ENCODE measurements at places on chromosomes 16 and 17.

DNA sequence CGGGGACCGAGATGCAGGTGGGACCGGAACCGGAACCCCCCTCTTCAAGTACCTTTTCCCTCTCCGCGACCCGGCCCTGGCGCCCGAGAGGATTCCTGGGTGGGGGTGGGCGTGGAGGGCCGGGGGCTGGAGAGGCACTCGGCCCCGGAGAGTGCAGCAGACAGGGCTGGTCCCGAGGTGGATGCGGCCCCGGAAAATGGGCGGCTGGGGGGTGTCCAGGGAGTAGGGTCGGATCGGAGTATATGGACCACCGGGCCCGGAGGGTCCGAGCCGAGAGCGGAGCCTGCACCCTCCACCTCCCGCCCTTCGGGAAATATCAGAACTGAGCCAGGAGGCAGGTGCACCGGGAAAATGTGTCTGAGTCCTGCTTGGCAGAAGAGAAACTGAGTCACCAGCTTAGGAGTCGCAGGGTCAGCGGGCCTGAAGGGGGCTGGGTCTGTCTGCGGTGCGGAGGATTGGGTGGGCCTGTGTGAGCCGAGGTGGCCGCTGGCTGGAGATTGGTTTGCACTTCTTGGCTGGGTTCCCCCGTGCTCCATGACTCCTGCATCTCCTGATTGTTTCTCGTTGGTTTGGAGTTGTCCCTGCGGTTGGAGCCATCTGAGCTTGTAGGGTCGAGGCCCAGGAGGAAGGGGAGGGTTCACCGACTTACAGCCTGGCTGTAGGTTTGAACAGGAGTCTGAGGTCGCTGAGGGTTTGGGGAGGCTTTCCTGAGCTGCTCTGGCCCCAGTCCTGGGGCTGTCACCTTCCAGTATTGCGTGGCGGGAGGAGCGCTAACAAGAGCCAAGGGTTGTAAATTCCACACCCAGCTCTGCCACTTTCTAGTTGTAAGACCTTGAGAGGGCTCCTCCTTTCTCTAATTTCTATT lies 518 bp downstream of the SH2B1 start:
- DNase-seq = peak; percentile 34

- DNase-seq = no peak
Measured at GRCh38 chr16:56505181-56505580, 14.6 kb downstream of the BBS2 start.

- peak; percentile 79 for DNase-seq
Measured at GRCh38 chr17:44568945-44569858, 11.9 kb downstream of the FZD2 start.

DNA sequence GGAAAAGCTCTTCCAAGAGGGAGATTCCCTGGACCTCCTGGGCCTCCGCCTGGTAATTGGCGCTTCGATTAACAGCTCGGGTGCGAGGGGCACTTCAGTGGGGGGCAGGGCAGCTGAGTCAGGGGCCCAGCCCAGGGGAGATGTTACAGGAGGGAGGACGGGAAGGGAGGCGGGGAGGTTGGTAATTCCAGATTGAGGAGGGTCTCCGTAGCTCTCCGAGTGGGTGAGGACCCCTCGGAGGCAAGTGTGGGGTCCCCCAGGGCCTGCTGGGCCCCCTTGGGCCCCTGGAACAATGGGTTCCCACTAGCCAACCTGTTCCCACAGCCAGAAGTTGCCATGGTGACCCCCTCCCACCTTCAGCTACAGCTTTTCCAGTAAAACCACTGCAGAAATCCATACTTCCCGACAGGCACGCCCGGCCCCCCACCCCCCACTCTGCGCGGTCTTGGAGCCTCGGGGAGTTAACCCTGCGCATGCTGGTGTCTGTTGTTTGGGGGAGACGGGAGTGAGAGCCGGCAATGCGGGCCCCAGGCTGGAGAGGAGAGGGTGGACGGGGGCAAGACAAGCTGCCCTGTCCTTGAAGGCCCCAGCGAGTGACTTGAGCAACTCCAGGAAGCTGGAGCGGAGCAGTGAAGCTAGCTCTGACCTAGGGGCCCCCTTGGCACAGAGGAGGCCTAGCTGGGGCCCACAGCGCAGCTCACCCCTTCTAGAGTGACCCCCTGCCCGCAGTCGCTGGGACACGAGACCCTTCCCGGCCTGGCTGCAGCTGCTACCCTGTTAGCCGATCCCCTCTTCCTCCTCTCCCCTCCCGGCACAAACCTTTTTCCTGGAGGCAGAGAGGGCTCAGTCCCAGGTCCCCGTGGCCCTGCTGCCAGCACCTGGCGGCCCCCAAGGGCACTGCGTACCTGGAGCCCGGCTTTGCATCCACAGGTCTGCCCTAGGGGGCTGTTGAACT lies 37.8 kb downstream of the TMEM235 start:
- DNase-seq = peak; percentile 86

DNA sequence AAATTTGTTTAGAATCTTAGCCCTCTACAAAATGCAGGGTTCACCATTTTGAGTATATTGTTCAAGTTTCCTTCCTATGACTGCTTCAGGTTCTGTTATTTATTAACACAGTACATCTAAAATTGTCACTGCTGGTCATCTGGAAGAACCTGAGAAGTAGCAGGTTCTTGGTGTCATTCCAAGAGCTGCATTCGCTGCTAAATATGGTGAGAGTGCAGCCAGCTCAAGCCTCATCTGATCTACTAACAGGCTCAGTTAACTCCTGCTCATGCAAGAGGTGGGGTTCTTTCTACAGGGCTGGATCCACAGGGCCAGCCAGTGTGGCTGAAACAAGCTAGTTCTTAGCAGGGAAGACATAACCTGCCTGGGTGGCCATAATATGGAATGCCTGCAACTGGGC lies 1946.1 kb downstream of the TP53TG3F start:
- no peak for DNase-seq

DNA sequence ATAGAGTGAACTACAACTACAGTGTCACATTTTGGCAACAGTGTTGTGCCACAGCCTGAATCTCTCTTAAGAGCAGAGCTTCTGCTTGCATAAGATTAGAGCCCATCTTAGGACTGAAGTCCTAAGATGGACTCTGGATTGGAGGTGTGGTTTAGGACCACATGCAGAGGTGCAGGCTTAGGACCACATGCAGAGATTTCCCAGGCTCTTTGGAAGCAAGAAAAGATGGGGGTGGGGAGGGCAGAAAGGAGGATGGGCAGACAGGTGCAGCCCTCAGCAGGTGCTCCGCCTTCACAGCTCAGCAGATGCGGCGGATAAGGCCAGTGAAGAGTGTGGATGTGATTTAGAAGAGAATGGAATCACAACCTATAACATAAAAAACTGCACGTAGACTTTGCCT lies 128.7 kb downstream of the TANGO6 start:
- no peak for DNase-seq
